ENCODE measurements at places on chromosomes 13 and 19. TPM values are rescaled to one million over a fixed set of nuclear protein-coding genes. Genes with fewer than 3 reads are reported as not detected.

GRCh38 chr19:40752257-40752781 is 1.3 kb downstream of the SNRPA start:
- H3K27me3 ChIP-seq, result no peaks in the 10 kb centered on the region
- DNase-seq, result no peak
- peak overlapping the region; percentile 91 for H3K4me3 ChIP-seq
- H3K27ac ChIP-seq, result peak overlapping the region; percentile 97
- H3K36me3 ChIP-seq, result peaks cover 7% of the 10 kb centered on the region

DNA sequence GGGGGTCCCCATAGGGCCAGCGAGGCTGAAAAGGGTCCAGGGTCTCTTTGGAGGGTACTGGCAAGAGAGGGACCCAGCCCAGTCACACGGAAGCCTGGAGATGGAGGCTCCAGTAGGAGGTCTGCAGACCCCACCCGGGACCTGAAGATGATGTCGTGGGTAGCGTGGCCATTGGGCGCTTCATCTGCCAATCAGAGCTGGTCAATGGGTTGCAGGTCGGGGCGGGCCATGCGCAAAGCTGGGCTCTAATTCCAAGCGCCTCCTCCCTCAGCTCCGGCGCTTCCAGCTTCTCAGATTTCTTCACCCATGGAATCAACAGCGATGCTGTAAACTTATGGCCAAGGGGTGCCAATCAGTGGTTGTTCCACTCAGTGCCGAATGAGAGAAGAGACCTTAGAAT is 10.9 kb downstream of the SIGLEC12 start:
- H3K27me3 ChIP-seq, result no peaks in the 10 kb centered on the region

DNA sequence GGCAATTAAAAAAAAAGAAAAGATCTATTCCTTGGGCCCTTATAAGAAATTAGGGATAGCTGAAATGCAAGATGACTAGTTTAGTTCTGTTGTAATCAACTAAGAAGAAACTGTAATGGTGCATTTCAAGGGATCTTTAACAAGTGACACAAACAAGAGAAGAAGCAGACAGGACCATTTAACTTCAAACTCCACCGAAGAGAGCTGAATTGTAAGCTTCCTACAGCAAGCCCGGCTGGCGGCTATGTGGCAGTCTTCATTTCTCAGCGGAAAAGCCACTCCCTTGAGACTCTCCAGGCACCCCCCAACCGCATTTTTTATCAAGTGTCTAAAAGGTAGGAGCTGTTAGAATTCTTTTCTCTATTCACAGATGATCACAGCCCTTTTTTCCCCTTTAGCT is 305.2 kb upstream of the ZNF507 start:
- no peak for DNase-seq
- no peaks in the 10 kb centered on the region for H3K36me3 ChIP-seq
- H3K4me1 ChIP-seq, result peaks cover 11% of the 10 kb centered on the region
- no peak overlapping the region for H3K27ac ChIP-seq
- H3K27me3 ChIP-seq, result no peaks in the 10 kb centered on the region
- no peak overlapping the region for H3K4me3 ChIP-seq

- H3K27ac ChIP-seq, result no peak overlapping the region
- peaks cover 7% of the 10 kb centered on the region for H3K36me3 ChIP-seq
- DNase-seq, result no peak
- no peaks in the 10 kb centered on the region for H3K27me3 ChIP-seq
These were observed 4.4 kb downstream of the PLEKHJ1 start for GRCh38 chr19:2231621-2232221.

DNA sequence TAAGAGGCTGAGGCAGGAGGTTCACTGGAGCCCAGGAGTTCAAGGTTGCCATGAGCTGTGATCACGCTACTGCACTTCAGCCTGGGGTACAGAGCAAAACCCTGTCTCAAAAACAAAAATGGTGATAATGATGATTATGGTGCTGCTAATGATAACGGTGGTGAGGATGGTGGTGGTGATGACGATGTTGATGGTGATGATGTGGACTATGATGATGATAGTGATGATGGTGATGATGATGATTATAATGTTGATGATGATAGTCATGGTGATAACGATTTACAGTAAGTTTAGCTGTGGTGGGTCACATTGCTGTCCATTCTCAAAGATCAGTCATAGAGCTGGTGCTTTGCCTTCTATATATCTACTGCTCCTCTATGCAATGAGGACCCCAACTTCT is 1340.6 kb downstream of the UQCRFS1 start:
- H3K36me3 ChIP-seq, result no peaks in the 10 kb centered on the region
- H3K4me1 ChIP-seq, result no peaks in the 10 kb centered on the region
- no peaks in the 10 kb centered on the region for H3K27me3 ChIP-seq
- no peak overlapping the region for H3K4me3 ChIP-seq
- DNase-seq, result no peak

DNA sequence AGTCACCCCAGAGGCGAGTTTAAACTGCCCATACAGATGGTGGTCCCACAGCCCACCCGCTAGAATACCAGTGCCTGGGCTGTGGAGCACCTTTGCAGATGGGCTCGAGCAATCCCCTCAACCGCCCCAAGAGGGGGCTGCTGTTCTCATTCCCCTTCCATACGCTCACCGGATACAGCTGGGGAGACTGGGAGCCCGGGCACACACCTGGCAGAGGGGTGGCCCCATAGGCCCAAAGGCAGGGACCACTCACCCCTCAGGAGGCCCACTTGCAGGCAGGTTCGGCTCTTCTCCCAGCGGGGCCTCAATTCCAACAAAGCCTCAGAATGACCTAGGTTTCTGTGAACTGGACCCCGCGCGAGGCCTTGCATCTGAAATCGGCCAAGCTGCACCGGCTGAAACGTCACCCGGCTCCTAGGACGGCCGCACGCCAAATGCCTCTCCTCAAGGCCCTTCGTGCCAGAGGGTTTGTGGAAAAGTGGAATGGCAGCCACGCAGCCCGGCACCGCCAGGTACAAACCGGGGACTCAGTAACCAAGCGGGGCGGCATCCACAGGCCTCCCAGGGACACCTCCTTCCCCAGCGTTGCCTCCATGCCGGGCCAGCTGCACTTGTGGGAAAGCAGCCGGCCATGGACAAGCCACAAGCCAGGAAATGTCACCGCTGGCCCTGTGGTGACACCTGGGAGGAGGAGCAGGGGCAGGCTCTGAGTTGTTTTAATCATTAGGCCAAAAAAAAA is 18.7 kb downstream of the MLLT1 start:
- H3K27me3 ChIP-seq, result no peaks in the 10 kb centered on the region
- peaks cover 22% of the 10 kb centered on the region for H3K36me3 ChIP-seq
- H3K4me3 ChIP-seq, result no peak overlapping the region
- peak overlapping the region; percentile 42 for H3K27ac ChIP-seq

DNA sequence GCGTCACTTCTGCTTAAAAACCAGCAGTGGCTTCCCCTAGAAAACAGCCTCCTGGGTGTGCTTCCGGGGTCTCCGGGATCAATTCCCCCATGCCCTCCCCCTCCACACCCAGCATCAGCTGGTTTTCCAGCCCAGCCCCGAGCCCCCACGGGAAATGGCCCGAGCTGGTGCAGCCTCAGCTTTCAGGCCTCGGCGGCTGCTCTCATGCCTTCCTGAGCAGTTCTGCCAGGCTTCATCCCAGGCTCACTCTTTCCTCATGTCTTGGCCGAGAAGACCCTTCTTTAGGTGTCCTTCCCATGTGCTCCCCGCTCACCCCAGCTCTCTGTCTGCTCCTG is 103.1 kb upstream of the RNF113B start:
- no peaks in the 10 kb centered on the region for H3K4me1 ChIP-seq
- H3K4me3 ChIP-seq, result no peak overlapping the region
- H3K36me3 ChIP-seq, result no peaks in the 10 kb centered on the region
- no peak overlapping the region for H3K27ac ChIP-seq
- H3K27me3 ChIP-seq, result no peaks in the 10 kb centered on the region

- H3K27ac ChIP-seq, result no peak overlapping the region
- no peak overlapping the region for H3K4me3 ChIP-seq
- H3K27me3 ChIP-seq, result no peaks in the 10 kb centered on the region
These were observed 35.3 kb upstream of the SACS start for GRCh38 chr13:23468811-23469210.

GRCh38 chr19:18736415-18737336 is 53.2 kb downstream of the CRTC1 start:
- no peak overlapping the region for H3K4me3 ChIP-seq
- H3K4me1 ChIP-seq, result no peaks in the 10 kb centered on the region
- peak; percentile 76 for DNase-seq
- H3K27ac ChIP-seq, result no peak overlapping the region
- H3K27me3 ChIP-seq, result no peaks in the 10 kb centered on the region

DNA sequence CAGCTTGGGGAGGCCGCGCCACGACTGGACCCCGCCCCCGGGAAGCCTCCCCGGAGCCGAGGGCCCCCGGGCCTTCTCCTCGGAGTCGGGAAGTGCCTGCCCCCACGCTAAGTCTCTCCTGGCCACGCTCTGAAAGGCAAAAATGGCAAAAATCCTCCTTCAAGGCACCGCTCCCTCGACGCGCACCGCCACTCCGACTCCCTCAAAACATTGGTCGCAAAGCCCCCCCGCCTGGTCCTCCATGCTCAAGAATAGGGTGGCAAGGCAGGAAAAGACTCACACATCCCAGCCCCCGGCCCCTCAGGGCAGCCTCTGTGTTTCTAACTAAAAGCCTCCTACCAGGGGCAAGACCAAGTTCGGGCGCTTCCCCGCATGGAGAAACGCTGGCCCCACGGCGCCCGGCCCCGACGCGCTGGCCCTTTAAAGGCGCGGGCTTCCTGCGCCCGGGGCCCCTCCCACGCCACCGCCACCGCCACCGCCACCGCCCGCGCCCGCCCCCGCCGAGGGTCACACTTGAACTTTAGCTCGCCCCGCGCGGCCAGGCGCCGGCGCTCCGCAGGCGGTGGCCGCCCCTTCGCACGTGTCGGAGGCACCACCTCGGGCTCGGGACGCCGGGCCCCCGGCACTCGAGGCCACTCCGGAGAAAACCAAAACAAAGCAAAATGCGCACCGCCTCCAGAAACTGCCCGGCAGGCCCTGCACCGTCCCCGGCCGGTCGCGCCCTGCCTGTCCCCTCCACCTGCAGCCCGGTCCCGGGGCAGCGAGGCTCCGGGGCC is 1.9 kb downstream of the FOXO1 start:
- peak; percentile 60 for DNase-seq
- no peaks in the 10 kb centered on the region for H3K36me3 ChIP-seq
- H3K4me1 ChIP-seq, result no peaks in the 10 kb centered on the region
- H3K4me3 ChIP-seq, result peak overlapping the region; percentile 99

GRCh38 chr13:25778808-25779305 is 273.0 kb downstream of the SHISA2 start:
- no peak for DNase-seq
- peaks cover 29% of the 10 kb centered on the region for H3K4me1 ChIP-seq
- no peak overlapping the region for H3K27ac ChIP-seq
- no peaks in the 10 kb centered on the region for H3K36me3 ChIP-seq
- H3K4me3 ChIP-seq, result no peak overlapping the region
- H3K27me3 ChIP-seq, result no peaks in the 10 kb centered on the region

GRCh38 chr19:47768604-47769003 is 9.9 kb upstream of the SELENOW start:
- no peaks in the 10 kb centered on the region for H3K36me3 ChIP-seq
- H3K4me1 ChIP-seq, result peaks cover 3% of the 10 kb centered on the region
- no peak for DNase-seq
- no peaks in the 10 kb centered on the region for H3K27me3 ChIP-seq
- no peak overlapping the region for H3K4me3 ChIP-seq

DNA sequence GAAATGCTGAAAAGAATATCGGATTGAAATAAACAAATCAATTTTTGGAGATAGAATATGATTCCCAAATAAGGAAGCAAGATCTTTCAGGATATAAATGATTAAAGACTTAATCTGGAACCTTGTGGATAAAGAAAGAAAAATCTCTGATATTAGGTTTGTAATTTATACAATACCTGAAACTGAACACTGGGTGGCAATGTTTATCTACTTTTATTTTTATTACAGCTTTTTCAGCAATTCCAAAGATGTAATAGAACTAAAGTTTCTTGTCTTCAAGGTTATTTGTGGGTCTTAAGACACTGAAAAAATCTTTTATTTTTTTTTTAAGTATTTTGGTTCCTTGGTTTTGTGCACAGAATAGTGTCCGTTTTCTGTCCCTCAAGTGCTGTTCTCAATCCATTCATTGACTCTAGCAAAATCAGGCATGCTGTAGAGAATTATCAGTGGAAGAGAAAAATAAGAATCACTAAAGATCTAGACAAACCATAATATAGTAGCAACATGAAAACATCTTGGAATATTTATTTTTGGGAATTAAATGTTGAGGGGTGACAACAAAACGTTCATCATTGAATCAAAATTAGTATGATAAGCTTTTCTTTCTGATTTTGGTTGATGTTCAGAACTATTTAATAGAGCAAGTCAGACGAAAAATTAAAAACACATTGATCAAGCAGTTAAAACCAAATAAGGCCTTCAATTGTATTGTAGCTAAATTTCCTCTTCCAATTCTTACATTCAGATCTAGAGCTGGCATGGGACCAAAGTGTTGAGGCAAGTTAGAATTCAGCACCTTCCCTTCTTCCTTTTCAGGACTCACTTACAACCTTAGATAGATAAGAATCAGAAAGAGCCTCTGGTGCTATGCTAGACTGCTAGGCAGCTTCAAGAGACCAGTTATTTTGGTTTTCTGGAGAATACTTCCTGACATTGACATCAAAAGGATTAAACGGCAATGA is 704.4 kb upstream of the PCDH20 start:
- H3K27ac ChIP-seq, result no peak overlapping the region
- H3K27me3 ChIP-seq, result no peaks in the 10 kb centered on the region
- no peaks in the 10 kb centered on the region for H3K4me1 ChIP-seq
- H3K36me3 ChIP-seq, result no peaks in the 10 kb centered on the region
- no peak overlapping the region for H3K4me3 ChIP-seq

DNA sequence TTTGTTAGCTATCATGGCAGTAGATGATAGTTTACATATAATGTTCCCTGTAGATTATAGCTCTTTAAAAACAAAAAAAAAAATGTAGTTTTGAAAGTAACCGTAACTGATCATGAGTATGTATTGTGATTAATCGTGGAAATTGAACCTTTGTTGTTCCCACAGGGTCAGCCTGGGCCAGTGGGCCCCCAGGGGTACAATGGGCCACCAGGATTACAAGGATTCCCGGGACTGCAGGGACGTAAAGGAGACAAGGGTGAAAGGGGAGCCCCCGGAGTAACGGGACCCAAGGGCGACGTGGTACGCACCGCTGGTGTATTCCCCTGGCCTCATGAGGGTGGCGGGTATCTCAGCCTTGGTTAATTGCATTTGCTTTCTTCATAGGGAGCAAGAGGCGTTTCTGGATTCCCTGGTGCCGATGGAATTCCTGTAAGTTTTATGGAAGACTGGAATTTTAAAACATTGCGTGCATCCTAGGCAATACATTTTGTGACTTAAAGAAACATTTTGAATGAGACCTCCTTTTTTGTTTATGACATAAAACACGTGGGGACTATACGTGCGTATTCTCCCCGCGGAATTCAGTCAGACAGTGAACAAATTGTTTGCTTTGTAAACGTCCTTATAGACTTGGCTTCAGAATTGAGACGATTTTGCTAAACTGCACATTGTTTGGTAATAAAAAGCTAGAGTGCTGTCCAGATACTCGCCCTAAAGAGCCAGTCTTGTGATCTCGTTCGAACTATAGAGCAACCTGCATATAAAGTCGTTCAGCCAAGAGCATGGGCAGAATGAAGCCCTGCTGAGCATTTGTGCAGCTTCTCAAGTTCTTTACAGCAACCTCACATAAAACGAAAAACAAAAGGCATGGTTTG is 117.7 kb downstream of the COL4A2 start:
- H3K27me3 ChIP-seq, result no peaks in the 10 kb centered on the region
- no peak for DNase-seq
- H3K27ac ChIP-seq, result no peak overlapping the region
- H3K4me3 ChIP-seq, result no peak overlapping the region

GRCh38 chr13:108195146-108195545 is 20.2 kb downstream of the LIG4 start:
- H3K4me1 ChIP-seq, result no peaks in the 10 kb centered on the region
- no peak for DNase-seq
- no peak overlapping the region for H3K4me3 ChIP-seq
- H3K27ac ChIP-seq, result no peak overlapping the region
- no peaks in the 10 kb centered on the region for H3K27me3 ChIP-seq

Gene KIR3DL1
- total RNA-seq, result 0.64 TPM

Gene CRX
- total RNA-seq, result not detected

Gene SULT2A1
- 0.15 TPM for total RNA-seq

Gene GPR183
- 38.3 TPM for total RNA-seq

Gene RGS9BP
- total RNA-seq, result 0.94 TPM

Gene ZNF837
- 2.5 TPM for total RNA-seq
